Activated T-helper 17 cell treated with anti-CD3 and anti-CD28 coated beads, Interleukin-2, amount 50 U/mL, for 72 hours (primary cell): ENCODE measurements at places on chromosomes 11 and 22. TPM values are rescaled to one million over a fixed set of nuclear protein-coding genes. Genes with fewer than 3 reads are reported as not detected.

- ATAC-seq = no peak
These were observed 64.5 kb downstream of the BRD1 start for GRCh38 chr22:49763138-49763537.

Gene TRIM51
- not detected for total RNA-seq

Gene PANX3
- not detected for total RNA-seq

DNA sequence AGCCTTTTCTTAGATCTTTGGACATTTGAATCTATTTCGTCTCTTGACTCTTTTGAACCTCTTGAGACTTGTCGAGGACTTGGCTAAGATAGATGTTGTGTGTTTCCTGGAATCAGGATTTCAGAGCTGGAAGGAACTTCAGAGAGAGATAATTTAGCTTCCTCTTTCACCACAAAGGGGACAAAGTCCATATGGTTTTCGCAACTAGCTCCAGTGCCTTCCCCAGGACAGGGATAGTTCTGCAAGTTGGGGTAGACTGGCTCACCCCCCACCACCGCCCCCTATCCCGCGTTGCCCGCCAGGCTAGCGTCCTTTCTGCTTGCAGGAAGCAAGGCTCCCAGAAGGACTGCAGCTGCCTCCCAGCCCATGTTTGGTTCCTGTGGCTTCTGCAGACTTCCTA is 75.7 kb upstream of the MYO18B start:
- no peak for ATAC-seq

Gene PGA4
- total RNA-seq = not detected

GRCh38 chr11:128985880-128986279 is 43.2 kb upstream of the TP53AIP1 start:
- peak; percentile 21 for ATAC-seq

Gene DBX1
- total RNA-seq = not detected

GRCh38 chr22:33535937-33536875 is 384.1 kb downstream of the LARGE1 start:
- ATAC-seq = no peak

DNA sequence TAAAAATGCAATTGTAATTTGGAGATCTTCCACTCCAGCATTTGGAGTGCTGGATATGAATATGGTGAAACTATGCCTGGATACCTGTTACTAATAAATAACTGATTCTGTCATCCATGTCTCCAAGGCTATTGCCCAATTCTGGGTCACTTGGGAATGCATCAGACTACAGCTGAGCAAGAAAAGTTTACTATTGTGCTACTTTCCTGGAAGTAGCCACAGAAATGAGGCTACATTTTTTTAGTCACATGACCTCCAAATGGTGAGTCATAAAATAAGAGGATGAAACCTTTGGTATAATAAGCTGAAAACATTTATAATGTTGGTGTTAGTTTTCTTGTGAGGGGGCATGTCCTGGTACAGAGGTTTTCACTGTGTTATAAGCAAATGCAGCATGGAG is 44.4 kb downstream of the DCDC1 start:
- ATAC-seq = no peak

- peak; percentile 18 for ATAC-seq
These were observed 781 bp upstream of the TEF start for GRCh38 chr22:41380993-41381328.

- no peak for ATAC-seq
These were observed 10.6 kb downstream of the PLXNB2 start for GRCh38 chr22:50296658-50297490.

DNA sequence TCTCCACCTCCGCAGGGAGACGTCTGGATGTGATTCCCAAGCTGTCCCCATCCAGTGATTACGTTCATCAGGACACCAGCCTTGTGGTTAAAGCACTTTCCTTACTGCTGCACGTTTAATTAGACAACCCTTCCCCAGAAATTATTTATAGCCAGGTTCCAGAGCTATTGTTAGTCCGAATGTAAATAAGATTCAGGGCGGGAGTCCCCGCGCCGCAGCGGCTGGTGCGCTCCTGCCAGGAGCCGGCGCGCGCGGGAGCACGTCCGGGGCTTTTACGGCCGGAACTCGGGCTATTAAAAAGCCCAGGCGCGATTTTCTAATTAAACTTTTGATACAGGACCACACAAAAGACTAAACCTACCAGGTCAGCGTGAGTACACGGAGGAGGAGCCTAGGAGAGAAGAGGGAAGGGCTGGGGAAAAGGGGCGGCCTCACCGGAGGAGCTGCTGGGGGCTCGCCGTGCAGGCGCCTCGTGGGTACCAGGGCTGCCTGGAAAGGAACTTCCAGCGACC is 538.3 kb downstream of the OPCML start:
- no peak for ATAC-seq

Gene NPTXR
- total RNA-seq = 0.77 TPM

Gene GLYAT
- total RNA-seq = 0.13 TPM

Gene BIK
- 1.9 TPM for total RNA-seq

GRCh38 chr22:45281010-45281409 is 3.7 kb upstream of the UPK3A start:
- no peak for ATAC-seq
